ENCODE measurements at places on chromosomes 6 and 20.

DNA sequence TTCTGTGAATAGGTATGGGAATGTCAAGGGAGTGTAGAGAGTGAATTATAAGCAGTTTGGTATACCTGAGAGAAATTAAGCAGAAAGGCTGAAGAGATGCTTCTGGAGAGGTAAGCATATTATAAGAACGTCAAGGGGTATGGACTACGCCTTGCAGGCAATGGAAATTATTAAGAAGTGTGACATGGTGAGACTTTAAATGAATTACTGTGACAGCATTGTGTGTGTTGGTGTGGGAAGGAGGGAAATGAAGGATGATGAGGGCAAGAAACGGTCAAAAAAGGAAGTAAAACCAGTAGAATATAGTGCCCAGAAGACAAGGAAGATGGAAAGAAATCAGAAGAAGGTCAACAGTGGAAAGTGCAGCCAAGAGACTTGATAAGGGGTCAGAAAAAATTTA lies 5.9 kb downstream of the KHDRBS2 start:
- DNase-seq = no peak

- peak; percentile 97 for DNase-seq
Observed at GRCh38 chr6:24949020-24949569, 13.3 kb upstream of the RIPOR2 start.

- no peak for DNase-seq
Observed at GRCh38 chr6:18601516-18602020, 214.4 kb downstream of the RNF144B start.

DNA sequence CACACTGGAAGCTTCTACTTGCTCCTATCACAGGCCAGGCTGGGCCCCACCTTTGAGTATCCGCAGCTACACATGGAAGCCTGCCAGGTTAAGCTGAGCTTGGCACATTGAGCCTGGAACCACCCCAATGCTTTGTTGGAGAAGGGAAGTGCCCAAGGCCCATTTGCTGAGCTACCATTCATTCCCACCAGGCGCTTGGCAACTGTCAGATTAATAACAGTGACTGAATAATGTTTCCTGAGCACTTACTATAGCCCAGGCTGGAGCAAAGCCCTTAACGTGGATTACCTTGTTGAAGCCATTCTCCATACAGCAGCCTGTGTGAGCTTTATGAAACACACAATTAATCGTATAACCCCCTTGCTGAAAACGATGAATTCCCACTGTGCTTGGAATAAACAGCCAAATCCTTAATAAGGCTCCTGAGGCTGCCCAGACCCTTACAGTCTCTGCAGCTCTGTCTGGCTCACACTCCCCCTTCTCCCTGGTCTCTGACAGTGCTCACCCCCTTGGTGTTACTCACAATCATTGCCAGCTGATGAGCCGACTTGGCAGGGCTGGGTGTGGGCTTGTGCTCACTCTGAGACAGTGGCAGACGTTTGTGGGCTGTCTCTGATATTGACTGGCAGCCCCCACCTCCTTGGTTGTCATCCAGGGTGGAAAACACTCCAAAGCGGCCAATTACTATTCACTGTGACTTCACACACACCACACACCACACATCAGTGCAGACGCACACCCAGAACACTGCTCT lies 357.1 kb downstream of the MAFB start:
- DNase-seq = no peak

GRCh38 chr20:59323731-59324130 lies 23.3 kb downstream of the EDN3 start:
- DNase-seq = no peak

GRCh38 chr20:42589976-42590639 lies 599.6 kb downstream of the PTPRT start:
- no peak for DNase-seq

DNA sequence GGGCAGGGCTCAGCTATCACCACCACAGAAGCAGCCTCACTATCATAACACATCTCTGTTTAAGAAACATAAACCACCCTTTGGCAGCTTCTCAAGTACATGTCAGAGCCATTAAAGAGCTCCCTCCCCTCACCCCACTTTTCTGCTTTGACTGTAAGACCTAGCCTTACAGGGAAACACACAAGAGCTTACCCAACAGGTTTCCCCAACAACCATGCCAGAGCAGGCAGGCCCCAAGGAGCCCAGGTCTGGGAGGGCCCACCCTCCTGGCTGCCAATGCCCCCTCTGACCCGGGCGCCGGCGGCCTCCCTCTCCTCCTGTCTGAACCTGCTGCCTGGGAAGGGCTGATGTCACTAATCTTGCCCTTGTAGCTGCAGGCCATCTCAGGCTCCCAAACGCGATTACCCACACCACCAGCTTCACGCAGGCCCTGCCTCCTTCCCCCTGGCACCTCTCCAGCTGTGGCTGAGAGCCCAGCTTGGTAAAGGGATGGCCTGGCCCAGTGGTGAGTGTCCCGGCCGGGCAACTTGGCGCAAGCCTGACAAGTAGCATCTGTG lies 402.0 kb downstream of the MAFB start:
- DNase-seq = no peak

DNA sequence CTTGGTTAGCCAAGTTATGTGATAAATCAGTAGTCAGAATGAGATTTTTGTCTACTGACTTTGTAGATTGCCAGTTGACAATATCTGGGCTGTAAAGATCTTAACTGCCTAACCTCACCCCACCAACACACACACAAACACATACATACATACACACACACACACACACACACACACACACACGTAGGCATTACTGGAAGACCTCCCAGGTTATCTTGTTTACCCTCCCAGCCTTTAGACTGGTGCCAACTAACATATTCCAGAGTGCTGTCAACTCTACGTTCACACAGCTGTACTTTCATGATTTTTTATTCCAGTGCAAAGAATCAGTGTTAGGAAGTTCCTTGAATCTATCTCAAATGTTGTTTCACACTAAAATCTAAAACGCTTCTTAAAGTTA lies 38.9 kb downstream of the BMP5 start:
- no peak for DNase-seq

- no peak for DNase-seq
Observed at GRCh38 chr20:32501709-32502108, 83.4 kb downstream of the NOL4L start.

DNA sequence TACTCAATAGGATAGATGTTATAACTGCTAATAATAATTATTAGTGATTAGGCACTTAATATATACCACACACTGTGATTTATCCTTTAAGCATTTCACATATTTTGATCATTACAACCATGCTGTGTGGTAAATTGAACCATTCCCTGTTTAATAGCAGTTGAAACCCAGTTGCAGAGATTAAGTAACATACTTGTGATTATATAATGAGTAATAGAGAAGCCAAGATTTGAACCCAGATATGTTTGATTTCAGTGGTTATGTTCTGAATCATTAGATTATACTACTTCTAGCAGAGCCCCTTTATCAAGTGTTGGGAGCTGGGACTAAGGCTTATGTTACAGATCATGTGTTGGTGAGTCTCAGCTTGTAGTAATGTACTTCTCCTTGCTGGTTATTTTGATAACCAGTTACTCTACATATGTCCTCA lies 44.1 kb downstream of the STK4 start:
- DNase-seq = no peak

DNA sequence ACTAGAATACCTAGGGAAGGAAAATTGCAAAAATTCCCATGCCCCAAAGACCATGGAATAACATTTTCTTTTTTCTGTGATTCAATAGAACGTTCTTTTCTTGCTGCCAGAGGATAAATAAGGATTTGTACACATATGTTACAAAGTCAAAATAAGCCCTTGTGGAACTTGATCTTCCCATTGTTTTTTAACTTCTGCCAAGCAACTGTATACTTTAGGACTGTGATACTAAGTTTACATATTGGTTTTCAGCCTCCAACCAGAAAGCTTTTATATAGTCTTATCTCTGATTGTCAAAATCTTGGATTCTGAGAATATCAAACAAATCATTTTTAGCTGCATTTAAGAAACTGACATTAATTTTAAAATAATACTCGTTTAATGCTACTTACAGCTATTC lies 84.6 kb downstream of the HMGCLL1 start:
- DNase-seq = no peak

DNA sequence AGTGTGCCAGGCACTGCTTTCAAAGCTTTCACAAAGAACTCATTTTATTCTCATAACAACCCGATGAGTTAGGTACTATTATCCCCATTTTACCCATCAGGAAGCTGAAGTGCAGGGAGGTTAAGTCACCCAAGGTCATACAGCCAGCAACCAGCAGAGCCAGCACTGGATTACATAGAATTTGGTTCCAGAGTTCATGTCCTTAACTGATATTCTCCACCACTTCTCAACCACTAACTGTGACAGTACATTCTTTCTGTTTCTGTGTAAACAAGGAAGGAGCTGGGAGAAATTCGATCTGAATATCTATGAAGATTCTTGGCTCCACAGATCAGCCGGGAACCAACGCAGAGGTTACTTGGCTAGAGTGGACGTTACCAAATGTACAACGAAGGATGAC lies 98.0 kb downstream of the KIF16B start:
- DNase-seq = no peak

DNA sequence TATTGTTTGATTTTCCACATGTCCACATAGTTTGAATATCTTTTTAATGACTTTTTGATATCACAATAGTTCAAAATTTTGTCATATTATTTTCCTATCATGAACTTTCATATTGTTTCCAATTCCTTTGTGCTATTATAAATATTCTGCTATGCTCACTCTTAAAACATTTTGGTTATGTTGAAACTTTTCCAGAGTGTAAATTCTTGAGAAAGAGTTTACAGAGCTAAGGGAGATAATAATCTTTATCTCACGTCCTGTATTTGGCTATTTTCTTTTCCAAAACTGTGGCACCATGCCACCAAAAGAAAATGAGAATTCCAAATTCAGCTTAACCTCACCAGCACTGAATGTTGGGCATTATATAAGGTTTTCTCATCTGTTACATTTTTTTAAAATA lies 210.9 kb downstream of the TFAP2B start:
- DNase-seq = no peak

GRCh38 chr20:41290804-41291389 lies 26.6 kb downstream of the ZHX3 start:
- no peak for DNase-seq
